ENCODE measurements at places on chromosomes 4 and X. TPM values are rescaled to one million over a fixed set of nuclear protein-coding genes. Genes with fewer than 3 reads are reported as not detected.

Gene ANTXR2
- polyA plus RNA-seq = 46.8 TPM

Gene FAM184B
- 0.13 TPM for polyA plus RNA-seq

GRCh38 chr4:76306882-76307659 lies 538 bp downstream of the STBD1 start:
- peak; percentile 44 for DNase-seq

DNA sequence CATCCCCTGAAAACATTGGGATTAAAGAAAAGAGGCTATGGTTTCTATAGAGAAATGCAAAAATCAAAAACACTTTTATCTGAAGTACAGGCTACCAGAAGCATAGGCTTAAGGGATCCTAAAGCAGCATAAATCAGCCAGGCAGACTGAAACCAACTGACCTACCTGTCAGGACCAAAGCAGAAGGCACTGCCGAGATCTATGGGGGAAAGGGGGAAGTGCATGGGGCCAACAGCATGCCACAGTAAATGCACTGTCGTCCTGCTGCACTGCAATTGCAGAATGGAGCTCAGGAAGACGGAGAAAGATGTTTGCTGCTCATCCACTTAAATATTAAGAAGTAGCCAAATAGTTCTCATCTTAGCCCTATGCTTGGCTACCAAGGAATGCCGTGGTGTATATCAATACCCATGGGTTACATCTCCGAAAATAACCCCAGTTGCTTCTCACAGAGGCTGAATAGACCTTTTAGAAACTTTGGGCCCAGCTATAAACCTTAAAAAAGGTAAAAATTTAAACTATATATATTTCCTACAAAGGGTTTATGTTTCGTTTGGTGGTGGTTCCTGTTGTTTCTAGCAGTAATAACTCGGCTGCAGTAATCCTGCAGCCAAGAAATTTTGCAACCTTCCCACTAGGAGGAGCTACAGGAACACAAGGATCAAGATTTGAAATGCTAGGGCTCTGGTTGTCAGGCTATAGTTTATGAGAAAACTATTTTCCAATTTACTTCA lies 312.2 kb upstream of the DIAPH2 start:
- DNase-seq = peak; percentile 70

DNA sequence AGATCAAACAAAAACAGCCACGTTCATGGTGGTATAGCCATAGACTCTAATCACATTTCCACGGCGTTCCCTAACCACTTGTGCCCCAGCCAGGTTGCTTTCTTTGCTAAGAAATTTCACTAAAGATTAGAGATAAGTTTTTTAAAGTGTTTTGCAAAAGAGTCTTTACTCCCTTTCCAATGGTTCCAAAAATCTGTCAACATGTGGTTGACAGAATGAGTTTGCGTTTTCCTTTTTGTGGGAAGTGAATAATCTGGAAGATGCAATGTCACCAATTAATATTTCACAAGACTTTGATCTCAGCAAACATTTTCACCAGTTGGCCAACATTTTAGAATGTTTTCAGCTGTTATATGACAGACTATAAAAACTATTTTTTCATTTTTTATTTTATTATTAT lies 35.3 kb downstream of the CXCL1 start:
- DNase-seq = no peak

DNA sequence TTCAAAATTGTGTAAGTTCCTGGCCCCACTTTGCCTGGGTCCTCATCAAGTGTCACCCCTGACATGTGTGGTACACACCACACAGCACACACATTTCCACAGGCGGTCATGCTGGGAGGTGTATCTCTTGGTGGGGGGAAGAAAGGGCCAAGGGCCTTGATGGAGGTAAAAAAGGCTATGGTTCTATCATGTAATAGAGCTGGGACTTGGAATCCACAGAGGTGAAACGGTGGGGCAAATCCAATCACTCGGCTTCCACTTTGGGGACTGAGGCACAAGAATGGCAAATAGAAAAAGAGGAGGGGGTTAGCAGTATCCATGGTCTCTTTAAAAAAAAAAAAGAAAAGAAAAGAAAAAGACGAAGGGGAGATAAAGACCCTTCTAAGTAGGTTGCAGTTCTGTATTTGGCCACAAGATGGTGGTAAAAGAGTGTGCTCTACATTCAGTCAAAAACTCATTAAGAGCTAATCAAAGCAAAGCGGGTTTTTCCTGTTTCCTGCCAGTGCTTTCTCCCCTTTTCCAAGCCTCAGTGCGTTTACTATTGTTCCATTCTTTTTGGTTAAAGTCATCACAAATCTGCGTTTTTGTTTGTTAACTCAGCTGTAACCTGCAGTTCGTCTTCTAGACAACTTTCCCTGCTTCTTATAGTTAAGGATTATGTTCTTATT lies 37.0 kb upstream of the ATP6AP2 start:
- peak; percentile 71 for DNase-seq

GRCh38 chr4:155809835-155810234 lies 51.0 kb downstream of the GUCY1B1 start:
- DNase-seq = peak; percentile 92

GRCh38 chrX:119870626-119871131 lies 854 bp downstream of the RNF113A start:
- peak; percentile 23 for DNase-seq

DNA sequence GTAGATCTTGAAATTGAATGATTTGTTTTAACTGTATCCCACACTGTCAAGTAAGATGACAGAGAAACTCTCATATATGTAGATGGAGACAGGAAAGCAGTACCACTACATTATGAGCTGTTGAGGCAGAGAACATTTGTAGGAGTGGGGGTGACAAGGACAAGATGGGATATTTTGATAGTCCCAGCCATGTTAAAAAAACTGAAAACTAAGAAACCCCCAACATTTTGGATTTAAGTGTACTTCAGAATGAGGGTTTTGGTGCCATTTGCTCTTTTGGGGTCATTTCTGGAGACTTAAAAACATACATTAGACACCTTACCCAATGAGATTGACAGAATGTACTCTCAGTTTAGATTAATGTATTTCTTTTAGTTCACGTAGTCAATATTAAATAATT lies 149.9 kb upstream of the SLC4A4 start:
- DNase-seq = no peak

DNA sequence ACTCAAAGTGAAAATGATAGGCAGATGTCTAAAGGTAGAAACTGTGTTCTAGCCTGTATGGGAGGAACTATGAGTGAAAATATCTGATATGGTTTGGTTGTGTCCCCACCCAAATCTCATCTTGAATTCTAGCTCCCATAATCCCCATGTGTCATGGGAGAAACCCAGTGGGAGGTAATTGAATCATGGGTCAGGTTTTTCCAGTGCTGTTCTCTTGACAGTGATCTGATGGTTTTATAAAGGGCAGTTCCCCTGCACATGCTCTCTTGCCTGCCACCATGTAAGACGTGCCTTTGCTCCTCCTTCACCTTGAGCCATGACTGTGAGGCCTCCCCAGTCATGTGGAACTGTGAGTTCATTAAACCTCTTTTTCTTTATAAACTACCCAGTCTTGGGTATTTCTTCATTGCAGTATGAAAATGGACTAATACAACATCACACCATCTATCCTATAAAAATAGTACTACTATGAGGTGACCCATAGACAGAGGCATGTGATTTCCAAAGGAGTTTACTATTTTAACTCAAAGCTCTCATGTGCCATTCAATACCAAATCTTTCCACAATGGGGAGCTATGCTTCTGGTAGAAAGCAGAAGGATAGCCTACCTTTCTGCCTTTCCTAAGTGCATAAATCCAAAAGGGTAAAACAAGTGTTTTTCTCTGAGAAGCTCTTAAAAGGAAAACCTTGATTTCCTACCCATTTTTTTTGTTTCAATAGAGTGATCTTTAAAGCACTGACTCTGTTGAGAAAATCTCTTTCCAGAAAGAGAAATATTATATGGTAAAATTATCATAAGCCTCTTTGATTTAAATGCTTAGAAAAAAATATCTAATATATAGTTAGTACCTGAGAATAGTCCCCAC lies 38.8 kb downstream of the SEC31A start:
- peak; percentile 49 for DNase-seq

GRCh38 chr4:147138171-147138570 lies 192.5 kb upstream of the TTC29 start:
- DNase-seq = peak; percentile 33
